Muscle of back (tissue), 13 donors: ENCODE measurements at places on chromosomes 7 and 10. TPM values are rescaled to one million over a fixed set of nuclear protein-coding genes. Genes with fewer than 3 reads are reported as not detected.

DNA sequence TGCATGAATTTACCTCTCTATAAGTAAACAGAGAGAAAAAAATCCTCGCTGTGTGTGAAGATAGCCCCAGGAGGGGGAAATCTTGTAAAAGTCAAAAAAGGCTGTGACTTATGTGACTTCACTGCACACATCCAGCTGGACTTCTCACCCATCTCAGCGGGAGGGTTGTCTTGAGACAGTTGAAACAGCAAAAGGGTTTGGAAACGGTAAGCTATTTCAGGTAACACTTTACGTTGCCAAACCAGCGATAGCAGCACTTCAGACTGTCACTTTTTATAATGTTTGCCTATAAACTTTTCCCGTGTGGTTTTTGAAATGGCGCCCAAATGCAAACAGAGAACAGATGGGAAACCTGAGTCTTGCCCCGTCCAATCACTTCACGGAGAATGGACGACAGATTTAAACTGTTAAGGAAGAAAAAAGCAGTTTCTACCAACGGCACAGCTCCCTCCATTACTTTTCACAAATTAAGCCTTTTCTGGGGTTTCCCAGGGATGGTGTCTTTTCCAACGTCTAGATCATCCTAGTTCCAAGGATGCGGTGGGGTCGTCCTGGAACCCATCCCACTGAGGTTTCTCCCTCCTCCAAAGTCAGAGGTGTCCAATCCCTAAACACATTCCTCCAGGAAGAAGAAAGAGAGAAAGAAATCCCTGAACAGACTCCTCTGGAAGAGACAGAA is 25.2 kb downstream of the FGFR2 start:
- DNase-seq = no peak

TEX36 gene
- not detected for polyA plus RNA-seq

EPDR1 gene
- 92.2 TPM for polyA plus RNA-seq

TAS2R39 gene
- not detected for polyA plus RNA-seq
